ENCODE measurements at places on chromosomes 5 and 9.
A peak's percentile ranks its signal among the peaks of the same experiment; 100 is the strongest.

GRCh38 chr9:121280715-121281613 lies 13.0 kb downstream of the GSN start:
- H3K4me1 ChIP-seq = peaks cover 93% of the 10 kb centered on the region
- H3K36me3 ChIP-seq = no peaks in the 10 kb centered on the region
- H3K4me3 ChIP-seq = peak overlapping the region; percentile 1
- no peak for DNase-seq
- H3K27me3 ChIP-seq = no peaks in the 10 kb centered on the region

- H3K36me3 ChIP-seq = no peaks in the 10 kb centered on the region
- no peak overlapping the region for H3K4me3 ChIP-seq
- no peak overlapping the region for H3K27ac ChIP-seq
- DNase-seq = no peak
- peaks cover 4% of the 10 kb centered on the region for H3K4me1 ChIP-seq
These were observed 131.8 kb downstream of the SYK start for GRCh38 chr9:90933468-90933867.

DNA sequence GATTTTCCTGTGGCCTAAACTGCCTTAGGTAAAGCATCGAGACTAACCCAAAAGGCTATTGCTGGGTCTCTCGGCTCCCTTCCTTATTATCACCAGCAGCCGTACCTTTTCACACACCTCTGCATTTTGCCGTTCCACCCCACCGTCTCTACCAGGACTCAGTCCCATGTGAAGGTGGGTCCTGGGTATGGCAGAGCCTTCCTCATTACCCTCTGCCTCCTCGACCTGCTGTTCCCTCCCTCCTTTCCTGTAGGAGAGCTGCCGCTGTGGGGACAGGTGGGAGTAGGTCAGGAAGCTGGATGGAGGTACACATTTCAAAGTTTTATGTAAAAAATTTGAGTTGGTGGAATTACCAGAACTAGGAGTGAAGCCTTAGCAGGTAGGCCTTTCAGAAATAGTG lies 1.8 kb downstream of the CCL28 start:
- no peaks in the 10 kb centered on the region for H3K27me3 ChIP-seq
- no peaks in the 10 kb centered on the region for H3K4me1 ChIP-seq
- no peak for DNase-seq
- no peak overlapping the region for H3K27ac ChIP-seq
- no peak overlapping the region for H3K4me3 ChIP-seq

DNA sequence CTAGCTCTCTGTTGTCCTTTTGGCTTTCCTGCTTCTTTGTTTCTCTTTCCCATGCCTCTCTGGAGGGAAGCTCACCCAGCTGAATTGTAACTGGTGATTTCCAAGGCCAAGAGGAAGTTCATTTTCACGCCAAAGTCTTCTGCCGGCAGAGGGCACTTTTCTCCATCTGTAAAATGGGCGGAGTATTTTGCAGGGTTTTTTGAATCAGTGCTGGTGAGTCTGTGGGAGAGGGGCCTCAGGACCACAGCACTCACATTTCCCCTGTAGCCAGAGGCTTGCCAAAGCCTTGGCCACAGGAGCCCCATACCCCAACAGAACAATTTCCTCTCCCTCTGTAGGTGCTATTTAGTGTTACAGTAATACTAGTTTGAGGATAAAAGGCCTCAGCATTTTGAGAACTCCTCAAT lies 42.3 kb upstream of the MATR3 start:
- no peak for DNase-seq
- H3K36me3 ChIP-seq = no peaks in the 10 kb centered on the region
- H3K4me1 ChIP-seq = peaks cover 5% of the 10 kb centered on the region
- no peak overlapping the region for H3K4me3 ChIP-seq

- no peaks in the 10 kb centered on the region for H3K36me3 ChIP-seq
- no peak overlapping the region for H3K4me3 ChIP-seq
- peaks cover 3% of the 10 kb centered on the region for H3K27me3 ChIP-seq
These were observed 982 bp downstream of the EPB41L4A start for GRCh38 chr5:112417931-112418658.

GRCh38 chr9:128178806-128179431 lies 12.5 kb downstream of the CIZ1 start:
- H3K4me3 ChIP-seq = no peak overlapping the region
- no peaks in the 10 kb centered on the region for H3K27me3 ChIP-seq
- H3K4me1 ChIP-seq = no peaks in the 10 kb centered on the region
- H3K27ac ChIP-seq = no peak overlapping the region

DNA sequence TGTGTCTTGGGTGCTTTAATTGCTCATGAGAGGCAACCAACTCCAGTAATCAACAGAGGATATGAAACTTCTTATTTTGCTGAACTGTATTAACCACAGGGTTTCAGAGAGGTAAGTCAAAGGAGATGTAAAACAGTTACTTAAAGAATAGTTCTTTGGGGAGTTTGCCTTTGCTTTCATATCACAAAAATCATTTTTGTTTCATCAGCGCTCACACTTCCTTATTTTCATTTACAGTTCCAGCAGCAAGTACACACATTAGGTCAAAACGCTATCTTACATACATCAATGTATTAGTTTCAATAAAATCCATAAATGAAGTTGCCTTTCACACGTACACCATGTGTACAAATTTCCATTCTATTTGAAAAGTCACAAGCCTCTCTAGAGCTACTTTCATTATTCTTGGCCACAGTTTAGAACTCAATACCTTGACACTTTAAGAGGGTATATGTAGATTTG lies 50.1 kb downstream of the ST8SIA4 start:
- no peak overlapping the region for H3K4me3 ChIP-seq
- H3K36me3 ChIP-seq = no peaks in the 10 kb centered on the region
- DNase-seq = no peak

- H3K4me1 ChIP-seq = no peaks in the 10 kb centered on the region
- no peak overlapping the region for H3K4me3 ChIP-seq
- DNase-seq = no peak
- H3K36me3 ChIP-seq = no peaks in the 10 kb centered on the region
- no peak overlapping the region for H3K27ac ChIP-seq
These were observed 36.0 kb upstream of the GLIPR2 start for GRCh38 chr9:36100532-36100931.

GRCh38 chr5:61162832-61163567 lies 732 bp upstream of the SMIM15 start:
- peak overlapping the region; percentile 92 for H3K4me3 ChIP-seq
- H3K4me1 ChIP-seq = no peaks in the 10 kb centered on the region
- H3K27me3 ChIP-seq = no peaks in the 10 kb centered on the region
- peak overlapping the region; percentile 87 for H3K27ac ChIP-seq

- no peaks in the 10 kb centered on the region for H3K27me3 ChIP-seq
- no peak for DNase-seq
- no peak overlapping the region for H3K27ac ChIP-seq
- no peaks in the 10 kb centered on the region for H3K36me3 ChIP-seq
These were observed 70.1 kb upstream of the UNC5A start for GRCh38 chr5:176740131-176740701.

GRCh38 chr9:103872811-103873210 lies 221.3 kb upstream of the SMC2 start:
- no peaks in the 10 kb centered on the region for H3K36me3 ChIP-seq
- DNase-seq = no peak
- no peaks in the 10 kb centered on the region for H3K27me3 ChIP-seq
- no peak overlapping the region for H3K4me3 ChIP-seq
- H3K27ac ChIP-seq = no peak overlapping the region

- H3K27me3 ChIP-seq = no peaks in the 10 kb centered on the region
- peaks cover 58% of the 10 kb centered on the region for H3K4me1 ChIP-seq
- peak overlapping the region; percentile 60 for H3K4me3 ChIP-seq
These were observed 837 bp upstream of the AHRR start for GRCh38 chr5:320524-321229.

- no peaks in the 10 kb centered on the region for H3K27me3 ChIP-seq
- H3K36me3 ChIP-seq = peaks cover 3% of the 10 kb centered on the region
- H3K4me1 ChIP-seq = no peaks in the 10 kb centered on the region
- H3K27ac ChIP-seq = no peak overlapping the region
- no peak for DNase-seq
These were observed 66.7 kb upstream of the TBC1D9B start for GRCh38 chr5:179974246-179974945.

DNA sequence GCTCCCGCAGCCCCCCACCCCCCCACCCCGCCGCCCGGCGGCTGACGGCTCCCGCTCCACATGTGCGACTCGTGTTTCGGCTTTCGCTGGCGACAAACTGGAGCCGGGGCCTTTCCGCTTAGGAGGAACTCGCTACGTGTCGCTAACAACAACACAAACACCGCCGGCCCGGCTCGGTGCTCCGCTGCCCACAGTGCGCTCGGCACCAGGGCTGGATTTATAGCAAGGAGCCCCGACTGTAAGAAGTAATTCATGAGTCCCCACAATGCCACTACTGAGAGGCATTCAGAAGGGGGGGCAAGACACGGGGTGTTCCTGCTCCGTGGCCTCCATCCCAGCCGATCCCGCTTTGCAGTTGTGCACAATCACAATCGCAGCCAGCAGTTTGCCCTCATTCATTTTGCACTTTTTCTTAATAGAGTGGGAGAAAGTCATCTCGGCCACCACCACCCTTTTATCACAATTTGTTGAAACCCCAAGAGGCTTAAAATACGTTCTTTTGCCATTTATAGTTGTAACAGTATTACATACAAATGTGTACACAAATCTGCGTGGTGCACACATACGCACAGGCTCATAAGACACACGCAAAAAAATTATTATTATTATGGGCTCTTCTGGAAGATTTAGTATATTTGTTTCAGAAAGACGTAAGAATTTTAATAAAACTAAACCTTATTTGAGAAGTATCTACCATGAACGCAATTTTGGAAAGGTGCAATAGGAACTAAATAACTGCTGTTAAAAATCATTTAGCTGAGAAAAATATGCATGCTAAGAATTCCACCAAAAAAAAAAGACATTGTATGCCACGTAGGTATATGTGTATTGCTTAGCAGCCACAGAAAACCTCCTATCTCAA lies 48.1 kb downstream of the EBF1 start:
- DNase-seq = no peak
- H3K4me3 ChIP-seq = no peak overlapping the region
- no peak overlapping the region for H3K27ac ChIP-seq
- H3K27me3 ChIP-seq = peaks cover 82% of the 10 kb centered on the region
- H3K4me1 ChIP-seq = no peaks in the 10 kb centered on the region

- H3K27me3 ChIP-seq = no peaks in the 10 kb centered on the region
- H3K27ac ChIP-seq = no peak overlapping the region
- H3K4me1 ChIP-seq = no peaks in the 10 kb centered on the region
- H3K36me3 ChIP-seq = no peaks in the 10 kb centered on the region
- DNase-seq = no peak
These were observed 452.5 kb upstream of the RIOK2 start for GRCh38 chr5:97635553-97635952.

DNA sequence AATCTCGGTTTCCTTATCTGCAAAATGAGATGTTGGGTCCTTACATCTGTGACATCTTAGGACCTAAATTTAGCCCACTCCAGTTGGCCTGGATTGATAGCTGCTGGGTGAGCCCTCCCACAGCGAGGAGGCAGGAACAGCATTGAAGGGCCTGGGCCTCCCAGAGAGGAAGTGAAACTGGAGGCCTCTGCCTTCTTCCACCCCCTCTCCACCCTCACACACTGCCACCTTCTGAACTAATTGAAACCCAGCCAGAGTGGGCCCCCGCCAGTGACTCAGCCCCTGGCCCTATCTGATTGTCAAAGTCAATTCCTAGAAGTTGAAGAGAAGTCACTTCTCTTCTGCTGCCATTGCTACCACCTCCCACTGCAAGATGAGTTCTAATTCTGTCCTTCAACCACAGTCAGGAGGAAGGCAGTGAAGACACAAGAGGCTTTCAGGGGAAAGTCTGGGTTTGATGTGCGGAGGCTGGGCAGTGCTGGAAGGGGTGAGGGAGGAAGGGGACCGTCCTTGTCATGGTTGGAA lies 55.2 kb upstream of the NEK6 start:
- H3K4me3 ChIP-seq = no peak overlapping the region
- no peaks in the 10 kb centered on the region for H3K4me1 ChIP-seq
- H3K27ac ChIP-seq = no peak overlapping the region
